ENCODE measurements at places on chromosomes 4 and X.

DNA sequence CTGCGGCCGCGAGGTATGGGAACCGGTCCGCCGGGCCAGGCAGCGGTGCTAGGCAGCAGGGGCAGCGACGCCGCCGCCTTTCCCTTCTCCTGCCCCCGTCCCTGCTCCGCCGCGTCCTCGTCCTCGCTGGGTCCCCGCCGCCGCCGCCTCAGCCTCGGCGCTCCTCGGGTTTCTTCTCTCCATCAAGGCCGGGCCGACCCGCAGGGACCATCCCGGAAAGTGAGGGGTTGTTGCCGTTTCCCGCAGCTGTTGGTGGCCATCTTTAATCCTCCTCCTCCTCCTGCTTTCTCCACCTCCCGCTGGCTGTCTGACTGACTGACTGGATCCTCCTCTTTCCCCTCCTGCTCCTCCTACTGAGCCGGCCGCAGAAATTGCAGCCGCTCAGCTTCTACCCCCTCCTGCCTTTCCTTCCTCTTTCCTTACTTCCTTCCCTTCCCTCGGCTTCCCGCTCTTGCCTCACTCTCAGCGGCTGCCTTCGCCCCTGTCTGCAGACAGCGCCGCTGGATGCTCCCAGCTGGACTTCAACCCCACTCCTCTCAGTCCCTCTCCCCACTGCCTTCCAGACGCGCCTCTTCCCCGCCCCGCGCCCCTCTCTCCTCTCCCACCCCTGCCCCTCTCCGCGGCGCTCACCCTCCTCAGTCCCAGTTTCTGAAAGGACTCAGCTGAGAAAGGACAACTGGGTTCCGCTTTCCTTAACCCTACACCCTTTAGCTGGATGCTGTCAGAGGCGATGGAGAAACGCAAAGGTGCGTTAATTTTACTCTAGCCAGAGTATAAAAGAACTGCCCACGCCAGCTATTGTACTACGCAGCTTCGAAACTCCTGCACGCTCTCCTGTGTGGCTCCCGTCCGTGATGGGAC, at the start of gene WDFY3:
WDFY3 (minus strand) TSS at position 309 of the 861 bp plus-strand sequence. CDS start 106,099 bp downstream, outside the sequence.
- no peak for DNase-seq

DNA sequence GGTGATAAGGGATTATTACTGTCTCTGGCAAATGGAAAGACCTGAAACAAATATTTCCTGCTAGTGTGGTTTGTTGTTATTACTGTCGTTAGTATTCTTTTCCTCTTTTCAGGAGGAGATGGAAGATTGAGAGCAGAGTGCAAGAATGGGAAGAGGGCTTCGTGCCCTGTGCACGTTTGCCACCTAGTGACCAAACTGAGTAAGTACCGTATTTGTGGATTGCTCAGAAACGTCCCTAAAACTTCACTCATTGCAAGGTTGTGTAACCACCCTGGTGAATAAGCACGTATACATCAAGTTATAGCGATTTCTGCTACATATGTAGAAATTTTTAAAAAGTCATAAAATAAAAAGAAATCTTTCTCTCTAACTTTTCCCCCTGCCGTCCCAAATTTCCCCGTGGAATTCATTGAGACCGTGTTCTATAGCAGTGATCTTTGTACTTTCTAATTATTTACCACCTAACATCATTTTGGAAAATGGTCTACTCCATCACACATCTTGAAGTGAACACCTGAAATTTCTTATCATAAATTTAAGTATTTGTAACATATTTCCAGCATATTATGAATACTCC, 24.3 kb downstream of the LINC00632 start:
- no peak for DNase-seq

GRCh38 chr4:187218705-187219245, 495.1 kb upstream of the FAT1 start:
- DNase-seq, result no peak

DNA sequence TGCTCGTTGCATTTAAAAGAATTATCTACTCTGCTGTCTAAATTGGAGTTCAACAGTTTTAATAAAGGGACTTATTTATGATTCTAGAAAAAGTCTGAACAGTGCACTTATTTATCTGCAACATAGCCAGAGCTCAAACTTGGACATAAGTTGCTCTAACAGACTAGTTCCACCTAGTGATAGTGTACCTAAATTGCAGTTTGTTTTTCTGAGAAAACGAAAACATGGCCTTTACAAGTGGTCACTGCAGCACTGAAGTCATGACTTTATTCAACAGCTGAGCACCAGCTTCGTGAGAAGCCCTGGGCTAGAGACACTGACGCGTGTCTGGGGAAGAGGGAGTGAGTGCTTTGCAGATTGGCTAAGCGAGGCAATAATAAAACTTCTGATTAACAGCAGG, 77.3 kb upstream of the IGSF1 start:
- DNase-seq, result no peak

DNA sequence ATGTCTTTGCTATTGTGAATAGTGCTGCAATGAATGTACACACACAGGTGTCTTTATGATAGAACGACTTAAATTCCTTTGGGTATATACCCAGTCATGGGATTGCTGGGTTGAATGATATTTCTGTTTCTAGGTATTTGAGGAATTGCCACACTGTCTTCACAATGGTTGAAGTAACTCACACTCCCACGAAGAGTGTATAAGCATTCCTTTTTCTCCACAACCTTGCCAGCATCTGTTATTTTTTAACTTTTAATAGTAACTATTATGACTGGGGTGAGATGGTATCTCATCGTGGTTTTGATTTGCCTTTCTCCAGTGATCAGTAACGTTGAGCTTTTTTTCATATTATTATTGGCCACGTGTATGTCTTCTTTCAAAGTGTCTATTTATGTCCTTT, 17.6 kb upstream of the DCUN1D4 start:
- no peak for DNase-seq

GRCh38 chrX:2708592-2709188, 17.6 kb downstream of the CD99 start:
- DNase-seq, result no peak

GRCh38 chr4:121308328-121308663, 72.5 kb downstream of the QRFPR start:
- DNase-seq, result no peak

GRCh38 chr4:107966903-107967302, 22.8 kb upstream of the HADH start:
- no peak for DNase-seq

All from stimulated activated CD8-positive, alpha-beta memory T cell treated with anti-CD3 and anti-CD28 coated beads, Interleukin-15, amount 100 ng/mL, for 48 hours (primary cell).